ENCODE measurements at places on chromosomes 13 and 19.

DNA sequence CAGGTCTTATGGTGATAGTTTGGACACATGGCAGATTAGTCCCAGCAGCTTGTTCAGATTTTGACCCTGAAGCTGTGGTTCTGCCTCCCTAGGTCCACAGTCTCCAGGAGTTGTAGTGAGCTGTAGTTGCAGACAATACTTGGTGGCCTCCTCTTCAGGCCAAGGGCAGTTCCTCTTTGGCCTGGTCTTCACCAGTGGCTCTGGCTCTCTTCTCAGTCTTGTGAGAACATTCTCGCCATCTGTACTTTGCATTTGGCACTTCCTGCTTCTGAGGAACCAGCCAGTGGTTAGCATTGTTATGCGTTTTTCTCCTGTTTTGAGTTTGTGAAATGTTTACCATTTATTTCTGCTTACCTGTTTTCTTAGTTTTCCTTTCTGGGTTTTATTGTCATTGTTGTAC lies 40.7 kb downstream of the PCCA start:
- no peak for DNase-seq

- no peak for DNase-seq
These were observed 7.7 kb upstream of the POU4F1 start for GRCh38 chr13:78611040-78611439.

GRCh38 chr19:7216373-7216902 lies 77.8 kb downstream of the INSR start:
- no peak for DNase-seq

DNA sequence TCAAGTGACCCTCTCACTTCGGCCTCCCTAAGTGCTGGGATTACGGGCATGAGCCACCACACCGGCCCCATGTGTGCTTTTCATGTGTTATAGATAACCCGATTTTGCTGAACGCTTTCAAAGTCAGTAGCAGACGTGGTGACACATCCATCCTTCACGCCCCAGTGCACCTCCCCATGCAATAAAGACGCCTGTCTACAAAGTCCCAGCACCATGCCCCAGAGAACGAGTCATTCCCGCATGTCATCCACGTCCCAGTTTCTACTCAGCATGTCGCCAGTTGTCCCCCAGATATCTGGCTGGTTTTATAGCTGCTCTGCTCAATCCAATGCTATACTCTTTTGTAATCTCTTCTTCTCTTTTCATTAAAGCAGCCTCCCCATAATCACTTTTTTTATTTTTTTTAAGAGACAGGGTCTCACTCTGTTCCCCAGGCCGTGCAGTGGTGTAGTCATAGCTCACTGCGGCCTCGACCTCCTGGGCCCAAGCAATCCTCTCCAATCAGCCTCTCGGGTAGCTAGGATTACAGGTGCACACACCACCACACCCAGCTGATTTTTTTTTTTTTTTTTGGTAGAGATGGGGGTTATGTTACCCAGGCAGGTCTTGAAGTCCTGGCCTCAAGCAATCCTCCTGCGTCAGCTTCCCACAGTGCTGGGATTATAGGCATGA lies 42.5 kb downstream of the DNM2 start:
- DNase-seq = peak; percentile 63

GRCh38 chr19:15050639-15051038 lies 1.4 kb downstream of the CASP14 start:
- no peak for DNase-seq

GRCh38 chr19:7497292-7497691 lies 8.5 kb upstream of the PEX11G start:
- DNase-seq = peak; percentile 43

DNA sequence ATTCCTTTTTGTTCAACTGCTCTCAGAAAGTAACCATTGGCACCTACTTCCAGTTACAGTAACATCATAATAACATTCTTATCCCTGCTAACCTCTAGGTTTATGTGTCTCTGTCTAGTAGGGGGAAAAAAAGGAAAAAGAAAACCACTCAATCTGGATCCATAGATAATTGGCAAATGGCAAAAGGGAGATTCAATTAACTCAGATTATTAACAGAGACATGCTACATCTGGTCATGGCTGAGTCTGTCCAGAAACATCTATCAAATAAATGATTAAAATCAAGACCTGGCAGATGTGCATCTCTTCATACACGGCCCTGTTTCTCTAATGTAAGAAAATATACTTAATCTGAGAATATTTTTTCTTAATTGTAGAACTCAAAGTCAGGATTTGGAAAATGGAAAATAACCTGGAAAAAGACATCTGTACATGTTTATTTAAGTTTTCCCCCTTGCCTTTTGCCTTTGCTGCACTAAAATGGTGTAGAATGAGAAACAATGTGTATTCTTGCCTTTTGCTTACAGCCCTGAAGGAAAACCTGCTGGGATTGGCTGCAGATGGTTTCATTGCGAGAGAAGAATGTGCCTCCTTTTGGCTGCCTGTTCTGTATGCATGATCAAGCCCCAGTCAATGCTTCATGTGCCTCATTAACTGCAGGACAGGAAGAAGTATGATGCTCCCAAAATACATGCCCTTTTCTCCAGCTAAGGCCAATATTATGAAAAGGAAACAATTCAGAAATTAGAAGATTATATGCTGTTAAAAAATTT lies 921.6 kb upstream of the PCDH20 start:
- DNase-seq = no peak

DNA sequence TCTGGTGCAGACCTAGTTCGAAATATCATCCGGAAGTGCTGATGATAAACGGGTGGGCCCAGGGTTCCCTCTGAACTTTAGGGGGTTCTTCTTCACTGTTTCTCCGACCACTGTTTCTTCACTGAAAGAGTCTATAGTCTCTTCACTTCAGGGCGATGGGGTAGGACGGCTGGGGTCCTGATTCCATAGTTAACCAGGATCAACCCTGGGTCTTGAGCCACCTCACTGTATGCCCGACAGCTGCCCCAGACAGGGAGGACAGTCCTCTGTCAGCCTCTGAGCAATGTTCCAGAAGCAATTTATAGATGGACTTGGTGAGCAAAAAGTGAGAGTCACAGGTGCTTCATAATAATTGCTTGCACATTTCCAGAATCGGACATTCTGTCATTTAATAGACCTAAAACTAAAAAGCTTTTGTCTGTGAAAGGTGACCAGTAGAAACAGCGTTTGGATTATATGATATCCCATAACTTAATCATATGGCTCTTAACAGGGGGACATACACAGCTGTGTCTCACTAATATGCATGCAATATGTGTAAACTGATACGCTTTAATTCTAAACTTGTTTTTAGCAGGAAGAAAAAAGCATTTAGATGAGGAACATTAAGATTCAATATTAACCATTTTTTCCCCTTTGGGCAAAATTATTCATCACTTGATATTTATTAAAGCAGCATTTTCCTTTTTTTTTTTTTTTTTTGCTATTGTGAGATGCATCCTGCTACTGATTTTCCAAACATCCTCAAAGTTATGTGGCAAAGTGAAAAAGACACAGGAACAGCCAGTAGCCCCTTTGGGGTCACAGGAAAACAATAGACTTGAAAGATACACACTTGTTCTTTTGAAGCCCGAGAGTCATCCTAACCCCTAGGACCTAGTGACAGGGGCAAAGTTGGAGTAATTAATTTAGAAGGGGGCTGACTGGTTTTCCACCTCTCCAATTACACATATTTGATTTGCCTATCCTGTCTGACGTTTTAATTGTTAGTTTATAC lies 277.0 kb downstream of the ZNF536 start:
- no peak for DNase-seq

DNA sequence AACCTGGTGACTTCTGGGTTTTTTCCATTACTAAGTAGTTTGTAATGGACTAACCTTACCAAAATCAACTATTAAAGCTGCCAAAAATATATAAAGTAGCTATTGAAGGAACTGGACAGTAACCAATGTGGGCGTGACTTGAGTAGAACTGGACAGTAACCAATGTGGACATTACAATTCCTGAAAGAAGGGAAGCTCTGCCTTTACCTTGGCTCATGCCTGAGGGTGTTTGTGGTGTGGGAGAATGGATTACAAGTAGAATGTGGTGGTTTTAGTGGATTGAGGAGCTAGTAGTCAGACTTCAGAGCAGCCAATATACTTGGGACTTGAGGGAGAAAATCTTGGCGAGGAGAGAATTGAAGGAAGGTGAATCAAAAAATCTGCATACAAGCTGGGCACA lies 17.5 kb downstream of the LRRC63 start:
- DNase-seq = no peak

GRCh38 chr19:11693505-11694499 lies 44.9 kb downstream of the ZNF823 start:
- DNase-seq = peak; percentile 92

GRCh38 chr13:99467764-99468163 lies 33.5 kb upstream of the TM9SF2 start:
- DNase-seq = peak; percentile 60

DNA sequence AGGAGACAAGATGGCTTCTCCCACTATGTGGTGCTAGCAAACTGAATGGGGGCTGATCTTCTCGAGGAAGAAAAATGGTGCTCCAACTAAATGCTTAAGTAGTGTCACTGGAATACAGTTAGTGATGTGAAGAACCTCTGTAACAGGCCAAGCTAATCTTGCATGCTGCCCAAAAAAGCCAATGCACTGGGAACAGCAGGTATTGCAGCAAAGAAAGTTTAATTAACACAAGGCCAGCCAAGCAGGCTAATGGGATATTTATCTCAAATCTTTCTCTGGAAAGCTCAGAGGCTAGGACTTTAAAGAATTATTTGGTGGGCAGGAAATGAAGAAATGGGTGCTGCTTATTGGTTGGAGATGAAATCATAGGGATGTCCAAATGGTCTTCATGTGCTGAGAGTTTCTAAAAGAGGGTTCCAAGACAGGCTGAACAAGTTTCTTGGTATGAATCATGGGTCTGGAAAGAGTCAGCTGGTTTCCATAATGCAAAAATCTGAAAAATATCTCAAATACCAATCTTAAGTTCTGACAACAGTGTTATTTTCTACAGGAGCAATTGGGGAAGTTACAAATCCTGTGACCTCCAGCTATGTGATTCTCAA lies 1550.5 kb downstream of the SLITRK5 start:
- no peak for DNase-seq

DNA sequence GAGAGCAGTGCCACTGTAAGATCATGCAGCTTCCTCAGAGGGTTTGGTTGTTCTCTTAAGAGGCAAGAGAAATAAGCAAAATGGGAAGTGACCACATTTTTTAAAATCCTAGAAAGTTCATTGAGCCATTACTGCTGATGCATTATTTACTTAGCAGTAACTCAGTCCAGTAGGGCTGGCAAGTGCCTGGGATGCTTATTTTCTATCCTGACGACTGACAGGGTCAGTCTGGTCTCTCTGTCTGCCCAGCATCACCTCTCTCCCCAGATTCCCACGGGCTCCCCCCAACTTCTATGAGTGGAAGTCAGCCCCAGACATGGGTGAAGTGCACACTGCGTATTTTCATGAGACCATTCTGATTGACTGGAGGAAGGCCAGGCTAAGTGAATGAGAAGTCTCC lies 10.4 kb downstream of the SHISA2 start:
- DNase-seq = no peak

- no peak for DNase-seq
These were observed 102.7 kb downstream of the DCLK1 start for GRCh38 chr13:36028359-36029025.

- no peak for DNase-seq
These were observed 13.5 kb downstream of the PLPP2 start for GRCh38 chr19:277581-278165.

- DNase-seq = no peak
These were observed at the start of gene EPS8L1 for GRCh38 chr19:55075371-55075998. TSS of gene EPS8L1 (plus strand) at chr19:55075869. CDS start at chr19:55076445, 576 bp downstream.

DNA sequence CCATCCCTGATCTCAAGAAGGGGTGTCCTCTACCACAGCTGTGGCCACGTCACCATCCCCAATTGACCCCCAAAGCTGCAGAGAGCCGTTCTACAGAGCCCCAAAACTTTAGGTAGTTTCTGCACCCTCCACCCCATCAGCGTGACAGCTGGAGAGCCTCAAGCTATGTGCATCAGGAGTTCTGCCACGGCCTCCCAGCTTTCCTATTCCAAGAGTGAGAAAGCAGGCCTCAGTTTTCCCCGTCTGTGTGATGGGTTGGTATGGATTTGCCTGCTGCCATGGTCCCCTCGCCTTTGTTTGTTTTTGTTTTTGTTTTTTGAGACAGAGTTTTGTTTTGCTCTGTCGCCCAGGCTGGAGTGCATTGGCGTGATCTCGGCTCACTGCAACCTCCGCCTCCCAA lies 1.5 kb downstream of the BCL3 start:
- no peak for DNase-seq

GRCh38 chr19:46413262-46414031 lies at the start of gene CCDC8:
TSS of gene CCDC8 (minus strand) at chr19:46413564. CDS start at chr19:46412810, 754 bp downstream.
- DNase-seq = peak; percentile 61

- DNase-seq = no peak
These were observed 1792.7 kb upstream of the MIR17HG start for GRCh38 chr13:89554801-89555200.

DNA sequence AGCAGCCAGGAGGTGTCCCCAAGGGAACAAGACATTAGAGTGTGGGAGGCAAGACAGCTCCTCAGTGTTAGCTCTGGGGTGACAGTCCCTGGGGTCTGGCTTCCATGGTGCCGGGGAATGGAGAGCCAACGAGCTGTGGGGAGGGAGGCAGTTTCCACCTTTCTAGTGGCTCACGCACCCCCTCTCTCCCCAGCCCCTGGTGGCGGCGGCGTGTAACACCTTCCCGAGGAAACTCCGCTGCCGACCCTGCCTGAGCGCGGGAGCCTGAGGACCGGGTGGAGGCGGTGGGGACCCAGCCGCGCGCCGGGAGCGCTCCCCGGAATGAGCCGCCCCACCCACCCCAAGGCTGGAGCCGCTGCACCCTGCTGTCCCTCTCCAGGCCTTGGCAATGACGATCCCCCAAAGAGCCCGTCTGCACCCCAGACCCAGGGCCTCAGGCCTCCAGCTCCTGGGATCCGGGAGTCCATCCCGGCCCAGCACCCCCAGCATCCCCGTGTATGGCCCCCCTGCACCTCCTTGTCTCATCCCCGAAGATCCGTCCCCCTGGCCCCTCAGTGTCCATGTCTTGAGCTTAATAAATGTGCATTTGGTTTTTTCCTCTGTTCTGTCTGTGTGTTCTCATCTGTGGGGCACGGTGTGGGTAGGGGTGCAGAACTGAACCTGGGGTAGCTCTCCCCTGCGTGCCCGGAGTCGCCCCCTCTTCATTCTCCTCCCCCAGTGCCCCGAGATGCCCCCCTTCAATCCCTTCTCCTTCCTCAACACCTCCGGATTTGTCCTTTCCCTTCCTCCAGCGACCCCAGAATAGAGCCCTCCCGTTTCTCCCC lies 622 bp upstream of the FXYD5 start:
- DNase-seq = peak; percentile 76

DNA sequence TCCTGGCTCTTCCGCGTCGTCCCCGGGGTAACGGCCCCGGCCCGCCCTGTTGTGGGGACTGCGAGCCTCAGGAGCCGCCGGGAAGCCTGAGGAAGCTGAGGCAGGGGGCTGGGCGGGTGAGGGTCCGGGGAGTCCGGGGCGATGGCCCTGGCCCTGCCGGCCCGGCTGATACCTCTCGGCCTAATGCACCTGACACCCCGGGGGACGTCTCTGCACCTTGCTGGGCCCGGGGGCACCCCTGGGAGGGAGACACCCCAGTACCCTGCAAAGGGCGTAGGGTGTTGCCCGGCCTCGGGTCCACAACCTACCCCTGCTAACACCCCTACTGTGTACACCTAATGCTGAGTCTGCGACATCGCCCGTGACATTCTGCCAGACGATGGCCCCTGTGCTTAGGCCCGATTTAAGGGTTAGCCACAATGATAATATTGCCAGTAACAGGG lies 410 bp downstream of the PIN1 start:
- DNase-seq = no peak

- no peak for DNase-seq
These were observed 41.1 kb downstream of the CEACAM1 start for GRCh38 chr19:42487032-42487797.

GRCh38 chr13:37416291-37417059 lies 182.1 kb downstream of the POSTN start:
- no peak for DNase-seq

GRCh38 chr13:79692846-79693245 lies 211.9 kb downstream of the NDFIP2 start:
- no peak for DNase-seq
